Suppressor macrophage treated with lipopolysaccharide for 1 hour (primary cell): ENCODE measurements at places on chromosomes 1 and 21.

DNA sequence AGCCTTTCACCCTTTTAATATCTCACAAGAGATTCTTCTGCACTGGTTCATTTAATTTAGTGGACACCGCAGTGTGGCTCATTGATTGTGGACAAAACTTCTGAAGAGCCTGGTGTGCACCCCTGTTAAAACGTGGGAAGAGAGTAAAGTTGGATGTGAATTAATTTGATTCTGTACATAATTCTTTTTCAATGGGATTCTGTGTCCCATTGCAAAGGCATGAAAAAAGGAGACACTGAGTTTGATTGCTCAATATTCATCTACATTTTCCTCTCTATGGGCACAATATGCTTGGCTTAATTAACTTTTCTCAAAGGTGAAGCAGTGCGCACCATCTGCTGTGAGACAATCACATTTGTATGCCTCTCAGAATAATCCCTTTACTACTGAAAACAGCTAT lies 95.1 kb downstream of the BARHL2 start:
- no peak for DNase-seq

- peak; percentile 65 for DNase-seq
Measured at GRCh38 chr1:202858331-202858730, 30.6 kb downstream of the RABIF start.

DNA sequence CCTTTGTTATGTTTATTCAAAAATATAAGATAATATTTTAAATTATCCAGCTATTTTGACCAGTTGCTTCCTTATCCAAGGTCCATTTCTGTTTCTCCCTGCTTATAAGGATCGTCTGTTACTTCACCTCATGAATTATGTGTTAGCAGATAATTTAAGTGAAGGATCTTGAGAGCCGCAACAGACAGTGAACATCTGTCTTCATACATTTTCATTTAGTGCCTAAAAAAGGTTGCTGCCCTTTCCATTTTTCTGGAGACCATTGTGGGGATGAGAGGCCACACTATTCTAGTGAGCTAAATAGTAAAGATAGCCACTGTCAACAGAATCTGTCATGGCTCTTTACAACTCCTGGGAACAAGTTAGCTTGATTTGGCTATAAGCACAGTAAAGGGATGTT lies 154.0 kb downstream of the CLEC20A start:
- no peak for DNase-seq

DNA sequence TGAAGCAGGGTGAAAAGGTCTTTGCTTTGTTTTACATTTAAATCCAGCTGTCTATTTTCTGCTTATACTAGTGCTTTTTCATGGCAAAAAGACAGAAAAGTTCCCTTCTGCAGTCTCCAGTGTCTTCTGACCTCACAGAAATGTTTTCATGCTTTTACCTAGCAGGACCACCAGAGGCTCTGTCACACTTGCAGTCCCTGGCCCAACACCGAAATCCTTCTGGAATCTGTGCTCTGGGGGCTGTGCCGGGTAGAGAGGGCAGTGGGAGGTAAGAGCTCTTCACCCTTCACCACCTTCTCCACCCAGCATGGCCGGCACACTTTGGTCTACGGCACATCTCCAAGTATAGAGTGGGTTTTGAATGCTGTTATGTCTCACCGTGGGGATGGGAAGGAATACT lies 20.8 kb downstream of the GNAT2 start:
- no peak for DNase-seq

DNA sequence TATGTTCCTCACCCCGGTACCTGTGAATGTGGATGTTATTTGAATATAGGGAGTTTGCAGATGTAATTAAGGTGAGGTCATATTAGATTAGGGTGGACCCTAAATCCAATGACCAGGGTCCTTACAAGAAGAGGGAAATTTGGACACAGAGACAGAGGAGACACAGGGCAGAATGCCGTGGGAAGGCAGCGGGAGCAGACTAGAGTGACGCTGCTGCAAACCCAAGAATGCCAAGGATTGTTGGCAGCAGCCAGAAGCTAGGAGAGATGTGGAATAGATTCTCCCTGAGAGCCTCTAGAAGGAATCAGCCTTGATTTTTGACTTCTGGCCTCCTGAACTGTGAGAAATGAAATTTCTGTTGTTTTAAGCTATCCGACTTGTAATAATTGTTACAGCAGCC lies 53.6 kb downstream of the SPATA46 start:
- no peak for DNase-seq

- no peak for DNase-seq
Measured at GRCh38 chr1:119771016-119771415, 2.3 kb upstream of the HMGCS2 start.

- no peak for DNase-seq
Measured at GRCh38 chr1:178539291-178539690, 26.4 kb downstream of the TEX35 start.

GRCh38 chr1:204266504-204267034 lies 52.8 kb upstream of the GOLT1A start:
- no peak for DNase-seq

DNA sequence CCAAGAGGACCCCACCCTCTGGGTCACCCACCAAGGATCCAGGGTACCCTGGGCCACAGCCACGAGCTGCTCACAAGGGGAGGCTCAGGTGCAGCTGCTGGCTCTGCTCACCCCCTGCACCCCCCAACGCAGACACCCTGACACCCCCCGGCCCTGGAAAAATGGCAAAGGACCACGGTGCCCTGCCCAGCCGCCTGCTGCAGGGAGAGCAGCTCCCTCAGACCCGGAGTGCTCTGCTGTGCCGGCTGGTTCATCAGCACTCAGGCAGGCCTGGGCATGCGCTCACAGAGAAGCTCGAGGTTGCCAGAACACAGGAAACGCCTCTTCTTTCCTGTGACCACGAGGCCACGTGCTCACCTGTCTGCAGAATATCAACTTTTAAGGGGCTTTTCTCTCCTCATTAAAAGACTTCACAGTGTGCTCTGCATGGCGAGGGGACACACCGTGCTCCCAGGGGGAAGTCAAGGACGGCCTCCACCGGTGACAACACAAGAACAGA lies 4.3 kb upstream of the C1QTNF12 start:
- no peak for DNase-seq

- DNase-seq = no peak
Measured at GRCh38 chr21:29333406-29333805, 34.7 kb downstream of the BACH1 start.

GRCh38 chr1:40014812-40015594 lies 25.5 kb upstream of the CAP1 start:
- DNase-seq = peak; percentile 30

DNA sequence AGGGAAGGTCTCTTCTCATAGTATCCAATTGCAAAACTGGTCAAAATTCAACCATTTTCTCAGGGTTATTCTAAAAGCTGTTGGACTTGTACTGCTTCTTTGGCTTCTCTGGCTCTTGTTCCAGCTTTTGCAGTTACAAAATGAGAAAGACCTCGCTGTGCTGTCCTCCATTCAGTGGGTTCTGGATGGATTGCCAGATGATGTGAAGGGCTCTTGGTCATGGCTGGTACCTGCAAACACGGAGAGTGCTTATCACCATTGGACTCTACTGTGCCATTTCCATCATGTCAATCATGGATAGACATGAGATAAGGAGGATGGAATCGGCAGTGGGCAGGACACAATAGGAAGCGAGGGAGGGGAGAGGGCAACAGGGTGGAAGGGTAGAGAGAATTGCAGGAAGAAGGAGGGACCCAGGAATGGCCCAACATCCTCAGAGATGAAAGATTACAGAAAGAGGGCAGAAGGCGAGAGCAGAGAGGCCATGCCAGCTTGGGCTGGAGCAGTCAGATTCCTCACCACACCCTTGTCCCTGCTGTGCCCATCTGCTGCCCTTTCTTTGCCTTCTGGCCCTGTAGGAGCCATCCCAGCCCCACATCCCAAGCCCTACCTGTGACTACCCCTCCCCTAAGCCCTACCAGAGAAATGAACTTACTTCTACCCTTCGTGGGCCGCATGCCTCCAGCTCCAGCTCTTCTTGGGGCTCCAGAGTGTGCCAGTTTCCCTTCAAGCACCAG lies 70.3 kb downstream of the HIVEP3 start:
- DNase-seq = no peak

DNA sequence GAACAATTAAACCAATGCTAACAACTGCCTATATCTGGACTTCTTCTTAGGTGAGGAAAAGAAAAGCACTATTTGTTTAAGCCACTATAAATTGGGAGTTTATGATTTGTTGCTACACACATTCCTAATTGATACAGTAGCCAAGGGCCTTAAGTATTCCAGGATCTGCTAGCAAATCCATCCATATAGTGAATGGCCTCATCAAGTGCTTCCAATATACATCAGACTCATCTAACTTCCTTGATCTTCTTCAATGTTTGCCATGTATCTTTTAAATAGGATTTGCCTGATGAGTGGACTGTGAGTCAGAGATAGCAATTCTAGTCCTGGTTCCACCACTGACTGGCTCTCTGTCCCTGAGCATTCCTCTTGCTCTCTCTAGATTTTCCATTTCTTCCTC lies 430.2 kb downstream of the OMA1 start:
- DNase-seq = no peak
